ENCODE measurements at places on chromosomes 6 and 20.

DNA sequence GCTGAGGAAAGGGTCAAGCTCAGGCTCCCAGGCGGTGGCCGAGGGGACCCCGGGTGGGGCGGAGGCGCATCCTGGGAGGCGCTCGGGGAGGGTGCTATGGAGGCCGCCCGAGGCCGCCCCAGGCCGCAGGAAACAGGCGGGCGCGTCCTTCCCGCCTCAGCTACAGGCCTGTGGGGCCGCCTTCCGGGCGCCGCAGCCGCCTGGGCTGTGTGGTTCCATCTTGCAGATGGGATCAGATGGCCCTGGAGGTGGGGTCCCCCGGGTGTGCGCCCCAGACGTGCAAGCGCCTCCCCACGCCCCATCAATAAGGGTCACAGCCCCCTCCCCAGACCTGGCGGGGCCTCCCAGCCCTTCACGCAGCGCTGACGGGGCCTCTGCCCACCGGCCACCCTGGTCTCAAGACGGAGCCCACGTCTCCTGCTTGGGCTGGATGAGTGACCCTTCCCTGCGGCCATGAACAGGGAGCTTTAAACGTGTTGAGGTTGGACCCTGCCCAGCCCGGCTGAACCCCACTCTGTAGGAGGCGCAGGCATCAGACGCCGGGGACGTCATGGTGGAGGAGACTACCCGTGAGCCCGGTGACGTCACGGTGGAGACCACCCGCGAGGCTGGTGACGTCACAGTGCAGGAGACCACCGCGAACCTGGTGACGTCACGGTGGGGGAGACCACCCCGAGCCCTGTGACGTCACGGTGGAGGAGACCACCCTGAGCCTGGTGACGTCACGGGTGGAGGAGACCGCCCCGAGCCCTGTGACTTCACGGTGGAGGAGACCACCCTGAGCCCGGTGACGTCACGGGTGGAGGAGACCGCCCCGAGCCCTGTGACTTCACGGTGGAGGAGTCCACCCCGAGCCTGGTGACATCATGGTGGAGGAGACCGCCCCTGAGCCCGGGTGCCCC is 267.0 kb downstream of the DLL1 start:
- DNase-seq: no peak

- DNase-seq: no peak
Observed at GRCh38 chr20:62104791-62105345, 17.4 kb upstream of the LSM14B start.

DNA sequence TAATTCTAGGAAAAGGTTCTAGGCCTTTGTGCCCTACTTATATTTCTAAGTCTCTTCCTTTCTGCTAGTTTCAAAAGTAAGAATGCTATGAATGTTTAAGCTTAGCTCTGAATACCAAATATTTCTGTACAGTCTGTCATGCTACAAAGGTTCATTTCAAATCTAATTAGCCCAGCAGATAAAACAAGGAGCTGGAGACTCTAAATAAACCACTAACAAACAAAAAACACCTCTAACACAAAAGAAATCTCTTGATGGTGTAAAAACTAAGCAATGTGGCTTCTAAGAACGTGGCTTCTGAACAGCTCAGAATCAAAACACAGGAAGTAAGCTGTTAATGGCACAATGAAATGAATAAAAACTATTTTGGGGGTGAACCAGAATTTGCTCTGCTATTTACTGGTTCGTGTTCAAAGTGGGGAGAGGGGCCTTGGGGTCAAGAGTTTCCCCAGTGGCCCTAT is 198.3 kb downstream of the BCAS1 start:
- DNase-seq: no peak

- DNase-seq: no peak
Observed at GRCh38 chr6:73885393-73885792, 189.4 kb downstream of the CD109 start.

DNA sequence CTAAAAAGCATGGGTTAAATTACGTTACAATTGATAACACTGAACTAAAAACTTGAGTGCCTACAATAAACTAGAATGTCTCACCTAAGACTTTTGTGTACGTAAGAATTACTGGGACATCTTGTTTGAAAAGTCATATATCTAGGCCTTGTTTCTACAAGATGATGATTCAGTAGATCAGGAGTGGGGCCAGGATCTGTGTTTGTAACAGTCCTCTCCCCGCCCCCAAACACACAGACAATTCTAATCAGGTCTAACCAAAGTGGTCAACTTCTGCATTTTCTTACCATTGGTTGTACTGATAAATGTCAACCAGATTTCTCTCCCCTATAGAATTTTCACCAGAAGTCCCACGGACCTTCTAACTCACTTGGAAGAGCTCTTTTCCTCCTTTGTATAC is 56.9 kb downstream of the RAMACL start:
- DNase-seq: no peak

GRCh38 chr6:83594941-83595340 is 82.6 kb downstream of the PRSS35 start:
- DNase-seq: no peak

DNA sequence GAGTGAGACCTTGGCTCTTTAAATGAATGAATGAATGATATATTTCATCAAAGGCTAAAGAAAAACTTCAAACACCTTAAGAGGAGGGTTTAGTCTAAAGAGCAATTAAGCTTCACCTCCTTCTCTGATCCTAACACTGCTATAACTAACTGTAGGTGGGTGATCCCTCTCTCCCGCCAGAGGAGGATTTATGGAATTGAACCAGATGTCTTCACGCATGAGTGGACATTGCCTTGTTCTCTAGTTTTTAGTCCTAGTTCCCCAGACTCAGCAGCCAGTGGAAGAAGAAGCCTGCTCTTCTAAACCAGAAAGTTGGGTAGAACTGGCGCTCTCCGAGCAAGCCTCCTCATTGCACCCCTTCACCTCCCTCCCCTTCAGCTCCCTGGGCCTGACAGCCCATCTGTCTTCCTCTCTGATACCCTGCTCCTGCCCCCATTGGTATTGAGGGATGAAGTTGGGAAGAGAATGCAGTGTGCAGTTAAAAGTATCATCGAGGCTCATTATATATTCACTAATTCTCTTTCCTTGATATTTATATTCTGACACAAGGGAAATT is 142.7 kb downstream of the ARID1B start:
- no peak for DNase-seq
